CD4-positive, alpha-beta T cell treated with Interleukin-15 for 1 hour (primary cell): ENCODE measurements at places on chromosomes 12 and 14.

- DNase-seq, result no peak
These were observed 20.6 kb downstream of the RASSF8 start for GRCh38 chr12:25979059-25979458.

DNA sequence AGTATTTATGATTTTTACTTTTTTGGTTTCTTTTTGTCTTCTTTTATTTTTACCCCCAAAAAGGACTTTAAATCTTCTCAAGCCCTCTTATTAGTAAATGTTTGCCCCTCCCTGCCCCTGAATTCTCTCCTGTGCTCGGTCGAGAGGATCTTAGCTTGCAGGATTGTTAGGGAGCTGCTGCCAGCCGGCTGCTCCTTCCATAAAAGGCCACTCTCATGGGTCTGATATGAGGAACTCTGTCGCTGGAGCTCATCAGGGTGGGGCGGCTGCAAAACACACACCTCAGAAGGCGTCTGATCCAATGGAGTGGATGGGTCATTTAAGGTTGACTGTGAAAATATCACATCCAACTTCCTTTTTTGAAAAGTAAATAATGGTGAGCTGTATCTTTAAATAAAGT, 8.5 kb downstream of the LTBR start:
- DNase-seq, result no peak

GRCh38 chr12:95790033-95790916, at the start of gene NTN4:
NTN4 (minus strand) TSS chr12:95790764; CDS start chr12:95790309, 455 bp downstream.
- DNase-seq, result no peak

GRCh38 chr12:48815126-48816110, 2.9 kb upstream of the CACNB3 start:
- DNase-seq, result peak; percentile 27

DNA sequence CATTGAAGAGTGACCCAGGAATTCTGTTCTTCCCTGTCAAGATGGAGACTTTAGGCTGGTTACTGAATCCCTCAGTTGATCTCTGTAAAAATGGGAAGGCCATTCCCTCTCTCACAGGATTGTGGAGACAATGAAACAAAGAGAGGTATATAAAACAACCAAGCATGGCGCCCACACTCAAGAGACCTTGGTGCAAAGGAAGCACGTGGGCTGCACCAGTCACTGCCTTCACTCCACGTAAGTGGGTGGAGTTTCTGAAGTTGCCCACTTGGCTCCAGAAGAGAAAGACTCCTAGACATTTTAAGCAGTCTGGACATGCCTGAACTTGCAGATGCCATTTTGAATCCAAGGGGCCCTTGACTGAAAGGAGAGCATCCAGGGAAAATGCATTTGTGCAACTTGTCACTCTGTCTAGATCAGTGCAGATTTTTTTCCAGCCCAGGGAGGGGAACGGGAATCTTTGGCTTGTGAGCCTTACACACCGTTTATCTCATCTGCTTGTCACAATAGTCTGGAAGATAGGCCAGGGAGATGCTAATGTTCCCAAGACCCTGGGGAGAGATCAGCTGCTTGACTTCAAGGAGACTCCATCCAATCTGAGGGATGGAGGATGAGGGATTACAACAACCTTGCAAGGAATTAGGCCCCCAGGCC, 96.9 kb upstream of the TBX3 start:
- DNase-seq, result no peak

DNA sequence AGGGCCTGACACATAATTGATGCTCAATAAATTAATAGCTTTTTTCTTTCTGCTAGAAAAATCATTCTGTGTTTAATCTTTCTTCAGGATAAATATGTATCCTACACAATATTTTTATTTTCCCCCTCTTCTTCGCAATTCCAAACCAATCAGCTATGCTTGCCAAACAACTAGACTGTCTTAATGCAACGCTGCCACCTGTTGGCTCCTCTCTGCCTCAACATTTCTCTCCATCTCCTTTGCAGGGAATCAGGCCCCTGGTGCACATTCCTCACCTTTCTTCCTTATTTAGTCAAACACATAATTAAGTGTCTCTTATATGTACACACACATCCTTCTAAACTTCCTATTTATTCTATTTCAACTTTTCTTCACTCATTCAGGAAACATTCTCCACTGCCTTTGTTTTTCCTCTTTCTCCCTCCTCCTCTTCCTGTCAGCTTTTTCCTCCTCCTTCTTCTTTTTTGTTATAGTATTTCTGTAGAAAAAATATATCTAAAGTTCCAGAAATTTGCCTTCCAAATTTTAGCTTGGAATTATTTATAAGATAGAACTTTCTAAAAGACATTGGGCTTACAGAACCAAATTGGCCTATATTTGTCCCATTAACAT, 406.0 kb downstream of the PRKD1 start:
- DNase-seq, result no peak

GRCh38 chr14:102511538-102511937, 2.0 kb upstream of the ANKRD9 start:
- no peak for DNase-seq

DNA sequence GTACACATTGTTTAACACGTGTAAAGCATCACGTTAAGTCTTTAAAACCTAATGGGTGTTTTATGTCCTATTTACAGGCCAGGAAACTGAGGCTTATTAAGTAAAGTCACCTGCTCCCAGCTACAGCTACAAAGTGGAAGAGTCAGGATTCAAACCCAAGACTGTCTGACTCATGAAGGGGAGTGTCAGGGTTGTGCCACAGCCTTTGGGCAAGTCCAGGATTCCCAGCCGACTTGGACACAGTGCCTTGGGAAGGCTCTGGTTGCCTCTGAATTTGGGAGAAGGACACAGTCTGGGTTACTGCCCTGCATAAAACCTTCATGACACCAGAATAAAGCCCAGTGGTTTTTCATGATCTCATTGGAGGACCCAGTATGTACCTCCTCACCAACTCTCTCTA, 7.3 kb downstream of the RNU4-2 start:
- no peak for DNase-seq

GRCh38 chr14:51607711-51608110, 44.0 kb upstream of the FRMD6 start:
- no peak for DNase-seq

DNA sequence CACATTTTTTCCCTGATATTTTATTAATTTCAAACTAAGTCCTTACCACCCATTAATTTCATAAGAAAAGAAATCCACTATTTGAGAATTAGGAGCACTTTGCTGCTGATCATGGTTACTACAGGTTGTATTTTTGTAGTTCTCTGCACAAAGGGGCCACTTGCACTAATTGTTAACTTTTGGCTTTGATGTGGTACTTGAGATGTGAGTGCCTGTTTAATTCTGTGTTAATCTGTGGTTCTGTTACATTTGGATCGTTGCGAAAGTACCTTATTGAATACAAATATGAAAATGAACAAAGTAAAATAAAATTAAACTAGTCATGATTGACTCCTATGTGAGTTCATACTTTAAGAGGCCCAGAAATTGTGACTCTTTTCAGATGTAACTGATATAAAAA, 374.9 kb upstream of the RGS6 start:
- DNase-seq, result no peak

- no peak for DNase-seq
These were observed 16.7 kb downstream of the AHSA1 start for GRCh38 chr14:77474479-77475177.

DNA sequence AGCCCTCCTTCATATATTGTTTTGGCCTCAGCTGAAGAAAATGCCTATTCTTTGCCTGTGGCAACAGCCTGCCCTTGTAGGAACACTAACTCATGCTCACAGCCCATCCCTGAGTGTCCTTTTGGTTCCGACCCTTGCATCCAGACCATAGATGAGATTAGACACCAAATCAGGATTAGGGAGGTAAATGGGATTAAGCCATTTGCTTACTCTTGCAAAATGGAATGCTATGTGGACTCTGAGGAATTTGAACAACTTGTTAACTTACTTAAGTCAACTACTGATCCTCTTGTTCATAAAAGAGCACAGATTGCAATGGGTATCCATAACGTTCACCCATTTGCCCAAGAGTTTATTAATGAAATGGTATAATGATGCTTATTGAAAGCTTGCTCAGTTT, 27.3 kb downstream of the TSHR start:
- DNase-seq, result no peak
